Fibroblast of skin of scalp (primary cell): ENCODE measurements at places on chromosomes 3 and 15.

GRCh38 chr15:70264014-70264582, 166.4 kb upstream of the TLE3 start:
- no peak for DNase-seq

- no peak for DNase-seq
Measured at GRCh38 chr3:114877378-114878113, 269.5 kb downstream of the ZBTB20 start.

DNA sequence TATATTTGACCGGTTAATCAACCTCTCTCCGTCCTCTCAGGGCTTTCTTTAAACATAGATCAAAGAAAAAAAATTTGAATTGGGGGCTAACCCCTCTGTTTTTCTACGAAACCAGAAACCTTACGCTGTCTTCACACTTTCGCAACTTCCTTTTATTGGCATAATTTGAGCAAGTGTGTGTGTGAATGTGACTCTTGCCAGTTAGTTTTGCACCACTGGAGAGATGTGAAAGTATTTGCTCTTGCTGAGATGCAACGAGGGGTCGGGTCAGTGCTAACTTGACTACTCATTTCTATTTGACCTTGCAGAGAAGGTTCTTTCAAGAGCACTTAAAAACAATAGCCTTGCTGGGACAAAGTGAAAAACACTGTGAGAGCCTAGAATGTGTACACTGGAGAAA, 81.2 kb downstream of the FAM43A start:
- DNase-seq: no peak

GRCh38 chr15:91865950-91866349, 12.4 kb downstream of the SLCO3A1 start:
- no peak for DNase-seq

- DNase-seq: no peak
Measured at GRCh38 chr3:62039586-62039985, 333.8 kb downstream of the FEZF2 start.

DNA sequence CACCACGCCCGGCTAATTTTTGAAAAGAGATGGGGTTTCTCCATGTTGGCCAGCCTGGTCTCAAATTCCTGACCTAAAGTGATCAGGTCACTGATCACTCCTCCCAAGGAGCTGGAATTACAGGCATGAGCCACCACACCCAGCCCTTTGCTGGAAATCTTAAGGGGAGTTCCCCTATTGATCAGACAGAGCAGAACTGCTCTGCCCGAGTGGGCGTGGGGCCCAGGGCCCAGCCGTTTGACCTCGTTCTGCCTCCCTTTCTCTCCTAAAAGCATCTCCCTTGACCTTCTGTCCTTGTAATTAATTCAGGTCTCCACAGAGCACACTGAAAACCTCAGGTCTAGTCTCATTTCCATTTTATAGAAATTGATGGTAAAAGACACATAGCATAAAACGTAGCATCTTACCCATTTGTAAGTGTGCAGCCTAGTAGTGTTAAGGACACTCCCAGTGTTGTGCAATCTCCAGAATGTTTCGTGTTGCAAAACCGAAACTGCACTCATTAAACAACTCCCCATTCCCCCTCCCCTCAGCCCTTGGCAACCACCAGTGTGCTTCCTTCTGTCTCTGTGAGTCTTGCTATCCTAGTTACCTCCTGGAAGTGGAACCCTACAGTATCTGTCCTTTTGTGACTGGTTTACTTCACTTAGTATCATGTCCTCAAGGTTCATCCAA, 89.3 kb downstream of the SLCO3A1 start:
- peak; percentile 67 for DNase-seq
